RWPE1 (cell line): ENCODE measurements at places on chromosomes 7 and 10.

- DNase-seq, result no peak
Measured at GRCh38 chr10:48649349-48649944, 35.2 kb upstream of the WDFY4 start.

DNA sequence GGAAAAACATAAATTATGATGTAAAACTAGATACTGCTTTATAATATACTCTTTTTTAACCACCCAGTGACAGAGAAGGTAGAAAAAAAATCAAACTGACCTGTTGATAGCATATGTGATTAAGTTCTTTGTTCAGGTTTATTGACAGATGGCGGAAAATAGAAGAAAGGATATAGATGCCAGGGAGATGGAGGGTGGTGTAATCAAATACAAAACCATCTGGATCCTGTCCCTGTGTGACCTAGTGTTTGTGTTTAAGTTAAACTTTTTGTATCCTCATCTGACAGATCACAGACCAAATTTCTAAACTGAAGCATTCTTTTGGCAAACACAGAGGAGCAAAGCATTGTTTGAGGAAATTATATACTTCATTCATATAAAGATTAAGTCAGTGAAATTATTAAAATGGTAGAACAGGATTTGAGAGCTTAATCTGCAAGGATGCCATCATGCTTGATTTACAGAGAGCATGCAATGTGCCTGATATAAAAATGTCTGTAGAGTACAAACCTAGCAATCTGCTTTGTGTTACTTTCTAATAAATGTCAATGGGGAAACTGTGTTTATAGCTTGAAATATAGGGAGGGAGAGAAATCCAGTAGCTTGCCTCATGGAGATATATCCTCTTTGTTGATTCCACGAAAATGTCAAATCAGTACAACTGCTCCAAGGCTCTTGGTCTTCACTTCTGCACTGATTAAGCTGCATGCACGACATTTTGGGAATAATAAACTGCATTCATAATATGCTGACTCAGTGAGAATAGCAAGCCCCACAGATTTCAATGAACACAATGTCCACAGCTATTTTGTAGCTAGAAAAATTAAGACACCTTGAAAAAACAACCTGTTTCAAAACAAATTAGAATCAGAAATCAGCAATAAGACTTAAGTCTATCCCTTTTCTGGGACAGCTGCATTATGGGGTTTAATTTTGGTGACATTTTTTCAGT, 39.0 kb downstream of the SEM1 start:
- DNase-seq, result no peak

GRCh38 chr10:44853148-44853734, 57.9 kb upstream of the TMEM72 start:
- DNase-seq, result no peak

DNA sequence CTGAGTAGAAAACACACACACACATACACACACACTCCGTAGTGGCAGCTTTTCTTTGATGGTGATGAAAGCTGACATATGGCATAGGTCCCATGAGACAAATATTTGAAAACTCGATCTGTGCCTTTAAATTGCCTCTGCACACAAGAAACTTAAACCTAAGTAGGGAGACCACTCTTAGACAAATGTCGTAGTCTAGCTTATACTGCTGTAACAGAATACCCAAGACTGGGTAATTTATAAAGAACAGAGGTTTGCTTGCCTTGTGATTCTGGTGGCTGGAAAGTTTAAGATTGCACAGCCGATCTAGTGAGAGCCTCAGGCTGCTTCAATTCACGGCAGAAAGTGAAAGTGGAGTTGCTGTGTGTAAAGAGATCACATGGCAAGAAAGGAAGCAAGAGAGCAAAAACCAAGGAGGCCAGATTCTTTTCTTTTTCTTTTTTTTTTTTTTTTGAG, 489.4 kb upstream of the SORCS1 start:
- DNase-seq, result peak; percentile 11

GRCh38 chr7:140876519-140877248, 48.0 kb downstream of the BRAF start:
- DNase-seq, result peak; percentile 6

DNA sequence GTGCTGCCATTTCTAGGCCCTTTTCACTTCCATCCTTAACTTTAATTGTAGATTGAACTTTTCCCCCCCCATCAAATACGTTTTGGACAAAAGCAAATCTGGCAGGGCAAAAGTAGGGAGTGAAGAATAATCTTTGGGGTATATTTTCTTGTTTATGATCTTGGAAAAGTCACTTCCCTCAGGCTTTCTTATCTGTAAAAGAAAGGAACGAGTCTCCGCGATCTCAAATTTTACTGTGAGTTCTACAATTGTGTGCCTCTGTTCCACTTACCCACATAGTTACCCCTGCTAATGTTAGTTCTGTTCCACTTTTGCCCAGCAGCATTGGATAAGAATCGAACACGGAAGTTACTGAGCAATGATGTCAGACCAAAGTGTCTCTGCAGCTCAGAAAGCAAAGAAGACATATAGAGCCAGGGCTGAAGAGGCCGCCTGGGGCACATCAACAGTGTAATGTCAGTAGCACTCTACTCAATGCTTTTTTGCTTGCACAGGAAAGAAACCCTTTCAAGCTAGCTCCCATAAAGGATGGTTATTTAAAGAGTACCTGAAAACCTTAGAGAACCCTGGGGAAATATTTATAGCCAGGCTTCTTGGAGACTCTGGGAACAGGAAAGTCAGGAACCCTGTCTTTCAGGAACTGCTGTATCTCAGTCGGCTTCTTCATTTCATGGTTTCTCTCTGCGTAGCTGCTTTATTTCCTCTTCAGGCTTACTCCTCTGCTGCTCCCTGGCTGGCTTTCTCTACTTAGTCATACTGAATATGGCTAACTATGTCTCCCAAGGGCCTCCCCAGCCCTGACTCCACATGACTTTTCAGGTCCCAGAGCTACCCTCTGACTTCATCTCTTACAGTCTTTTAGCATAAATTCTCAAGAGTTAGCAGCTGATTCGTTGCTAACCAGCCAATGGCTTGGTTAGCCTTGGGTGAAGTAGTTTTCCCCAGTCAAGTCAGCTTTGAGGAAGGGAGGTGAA, 123.7 kb upstream of the FAM3C start:
- no peak for DNase-seq

GRCh38 chr10:16477757-16478156, 40.9 kb downstream of the PTER start:
- no peak for DNase-seq

DNA sequence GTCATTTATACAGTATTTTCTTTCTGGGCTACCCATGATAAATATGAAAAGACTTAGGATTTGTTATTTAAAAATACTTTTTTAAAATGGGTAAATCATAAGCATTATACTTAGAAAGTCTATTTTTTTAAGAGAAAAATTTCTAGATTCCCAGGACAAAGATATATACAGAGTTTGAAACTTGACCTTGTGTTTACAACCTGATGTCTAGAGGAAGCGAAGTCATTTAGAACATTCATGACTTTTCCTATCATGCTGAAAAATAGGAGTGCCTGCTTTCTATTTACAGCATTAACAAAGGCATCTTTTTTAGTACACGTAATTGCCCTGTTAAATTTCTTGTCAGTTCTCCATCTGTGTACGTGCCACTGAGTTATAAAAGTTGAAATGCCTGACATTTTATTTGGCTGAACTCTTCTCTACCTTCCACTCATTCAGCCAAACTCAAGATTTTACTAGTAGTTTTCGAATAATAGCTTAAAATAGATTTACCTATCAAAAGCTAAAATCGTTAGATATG, 23.0 kb downstream of the GNAT3 start:
- no peak for DNase-seq

GRCh38 chr7:101787864-101788263, 29.6 kb upstream of the CUX1 start:
- DNase-seq, result no peak

DNA sequence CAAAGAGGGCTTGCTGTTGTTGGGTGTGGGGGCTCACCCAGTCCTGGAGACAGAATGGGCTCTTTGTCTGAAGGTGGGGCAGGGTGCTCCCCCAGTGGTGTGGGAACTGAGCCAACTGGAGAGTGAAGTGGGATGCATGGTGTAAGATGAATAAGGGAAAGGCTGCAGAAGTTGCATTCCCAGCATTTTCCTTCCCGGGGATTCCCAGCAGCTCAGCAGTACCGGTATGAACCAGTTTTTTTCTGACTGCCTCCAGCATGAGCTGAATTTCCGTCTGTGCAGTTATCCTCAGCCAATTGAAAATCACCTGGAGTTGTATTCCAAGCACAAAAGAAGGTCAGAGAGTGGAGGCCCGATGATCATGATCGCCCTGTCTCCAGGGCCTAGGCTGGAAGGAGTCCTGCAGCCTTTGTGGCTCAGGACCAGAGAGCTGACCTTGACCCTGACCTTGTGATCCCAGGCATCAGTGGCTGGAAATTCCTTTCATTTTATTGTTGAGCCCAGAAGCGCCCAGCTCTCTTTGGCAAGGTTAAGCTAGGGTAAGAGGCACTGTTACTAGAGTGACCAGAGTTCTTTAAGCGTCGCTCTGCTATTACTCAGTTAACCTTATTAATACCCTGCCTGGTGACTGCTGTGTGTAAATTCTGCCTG, 33.4 kb downstream of the OGDH start:
- DNase-seq, result peak; percentile 87

- no peak for DNase-seq
Measured at GRCh38 chr10:71029411-71029892, 141.1 kb upstream of the PCBD1 start.

GRCh38 chr10:99661377-99661763, 2.1 kb downstream of the ENTPD7 start:
- DNase-seq, result peak; percentile 94

GRCh38 chr10:69873135-69873639, 71.5 kb downstream of the COL13A1 start:
- DNase-seq, result no peak

GRCh38 chr10:89909752-89910151, 208.4 kb downstream of the KIF20B start:
- DNase-seq, result no peak

- no peak for DNase-seq
Measured at GRCh38 chr10:43372765-43373361, 1.4 kb downstream of the FXYD4 start.

- DNase-seq, result no peak
Measured at GRCh38 chr7:101969997-101970585, 152.7 kb downstream of the CUX1 start.

DNA sequence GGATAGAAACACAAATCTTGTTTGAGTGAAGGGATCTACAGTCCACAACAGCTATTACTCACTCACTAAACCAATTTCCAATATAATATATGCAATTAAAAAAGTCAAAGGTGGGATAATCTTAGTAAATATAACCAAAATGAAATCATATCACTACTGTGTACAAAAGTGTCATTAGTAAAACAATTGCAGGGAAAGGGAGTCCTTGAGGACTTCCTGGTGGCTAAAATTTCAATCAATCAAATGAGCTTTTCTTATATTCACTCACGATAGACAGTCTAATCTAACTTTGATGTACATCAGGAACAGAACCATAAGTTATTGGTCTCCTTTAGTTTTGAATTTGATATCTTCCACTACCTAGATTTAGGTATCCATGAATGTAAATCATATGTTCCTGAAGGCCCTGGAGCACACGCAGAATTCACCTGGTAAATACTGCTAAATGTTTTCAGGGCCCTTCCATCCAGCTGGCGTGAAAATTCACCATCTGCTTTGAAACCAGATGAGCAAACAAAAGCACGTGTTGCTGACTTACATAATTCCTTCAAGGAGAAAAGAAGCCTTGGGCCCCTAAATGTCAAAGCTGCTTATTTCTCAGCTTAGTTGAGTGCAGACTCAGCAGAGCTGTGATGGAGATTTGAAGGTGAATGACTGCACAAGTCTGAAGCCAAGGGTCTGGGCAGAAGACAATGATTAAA, 159.3 kb upstream of the TMEM196 start:
- DNase-seq, result no peak

DNA sequence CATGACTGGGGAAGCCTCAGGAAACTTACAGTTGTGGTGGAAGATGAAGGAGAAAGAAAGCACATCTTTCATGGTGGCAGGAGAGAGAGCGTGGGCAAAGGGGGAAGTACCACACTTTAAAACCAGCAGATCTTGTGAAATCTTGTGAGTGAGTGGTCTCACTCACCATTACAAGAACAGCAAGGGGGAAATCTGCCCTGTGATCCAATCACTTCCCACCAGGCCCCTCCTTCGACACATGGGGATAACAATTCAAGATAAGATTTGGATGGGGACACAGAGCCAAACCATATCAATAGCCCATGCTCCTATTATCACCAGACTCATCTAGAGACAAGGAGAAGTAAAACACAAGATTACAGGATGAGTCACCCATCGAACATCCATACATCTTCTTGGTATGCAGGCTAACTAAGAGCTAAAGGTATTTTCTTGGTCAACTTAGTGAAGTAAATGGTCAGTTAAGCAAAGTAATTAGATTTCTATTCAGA, 55.3 kb upstream of the YAE1 start:
- peak; percentile 37 for DNase-seq

DNA sequence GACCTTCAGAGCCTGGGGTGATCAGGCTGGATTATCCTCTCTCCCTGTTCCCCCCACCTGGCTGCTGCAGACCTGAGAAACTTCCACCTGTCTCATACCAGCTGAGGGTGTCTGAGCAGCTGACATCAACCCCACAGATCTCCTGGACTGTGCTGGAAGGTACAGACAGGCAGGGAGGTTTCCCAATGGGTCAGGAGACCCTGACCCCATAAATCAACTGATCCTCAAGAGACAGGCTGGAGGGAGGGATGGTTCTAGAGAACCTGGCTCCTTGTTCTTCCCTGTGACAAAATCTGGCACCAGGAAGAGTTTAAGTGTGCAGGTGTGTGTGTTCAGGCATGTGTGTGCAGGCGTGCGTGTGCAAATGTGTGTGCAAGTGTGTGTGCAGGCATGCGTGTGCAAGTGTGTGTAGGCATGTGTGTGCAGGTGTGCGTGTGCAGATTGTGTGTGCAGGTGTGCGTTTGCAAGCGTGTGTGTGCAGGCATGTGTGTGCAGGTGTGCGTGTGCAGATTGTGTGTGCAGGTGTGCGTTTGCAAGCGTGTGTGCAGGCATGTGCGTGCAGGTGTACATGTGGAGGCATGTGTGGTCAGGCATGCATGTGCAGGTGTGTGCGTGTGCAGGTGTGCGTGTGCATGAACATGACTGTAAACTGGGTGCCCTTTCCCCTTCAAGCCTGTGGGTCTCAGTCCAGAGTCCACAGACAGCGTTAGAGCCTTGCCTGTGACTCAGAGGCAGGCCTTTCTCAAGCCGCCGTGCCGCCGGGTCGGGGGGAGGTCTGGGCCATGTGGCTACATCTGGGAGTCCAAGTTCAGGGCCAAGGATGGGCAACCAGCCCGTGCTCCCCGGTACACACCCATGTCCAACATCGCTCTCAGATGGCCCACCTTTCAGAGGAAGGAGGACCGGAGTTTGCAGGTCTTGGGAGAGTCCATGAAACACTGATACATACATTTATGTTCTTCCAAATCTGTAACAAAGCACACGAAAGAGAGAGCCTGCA, 50.1 kb upstream of the ELN start:
- no peak for DNase-seq
